ENCODE measurements at places on chromosomes 11 and 22.

GRCh38 chr11:57386178-57386940 lies 4.1 kb downstream of the PRG2 start:
- H3K36me3 ChIP-seq: no peaks in the 10 kb centered on the region
- no peaks in the 10 kb centered on the region for H3K27me3 ChIP-seq
- no peak overlapping the region for H3K27ac ChIP-seq
- H3K4me3 ChIP-seq: no peak overlapping the region
- no peak for DNase-seq

DNA sequence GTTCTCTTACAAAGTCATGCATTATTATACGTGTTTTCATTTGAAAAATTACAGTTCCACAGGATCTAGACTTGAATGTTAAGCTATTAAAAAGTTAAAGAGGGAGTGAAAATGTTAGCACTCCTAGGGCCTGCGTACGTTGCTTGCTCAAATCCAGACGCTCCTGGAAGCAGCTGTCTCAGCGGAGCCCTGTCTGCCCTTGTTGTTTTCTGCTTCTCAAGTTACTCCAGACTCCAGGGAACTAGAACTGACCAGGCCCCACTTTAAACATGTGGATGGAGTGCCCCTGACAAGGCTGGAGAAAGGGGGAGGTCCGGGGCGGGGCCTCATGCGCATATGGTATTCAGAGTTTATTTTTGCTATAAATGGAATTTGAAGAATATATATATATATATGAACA lies 9.6 kb downstream of the PARVB start:
- H3K4me1 ChIP-seq: no peaks in the 10 kb centered on the region
- H3K36me3 ChIP-seq: no peaks in the 10 kb centered on the region
- H3K27me3 ChIP-seq: no peaks in the 10 kb centered on the region
- no peak overlapping the region for H3K27ac ChIP-seq

- no peaks in the 10 kb centered on the region for H3K4me1 ChIP-seq
- no peak overlapping the region for H3K4me3 ChIP-seq
- no peak overlapping the region for H3K27ac ChIP-seq
- H3K36me3 ChIP-seq: no peaks in the 10 kb centered on the region
- H3K27me3 ChIP-seq: no peaks in the 10 kb centered on the region
- DNase-seq: peak; percentile 62
Observed at GRCh38 chr22:47084226-47084625, 321.8 kb downstream of the TBC1D22A start.

DNA sequence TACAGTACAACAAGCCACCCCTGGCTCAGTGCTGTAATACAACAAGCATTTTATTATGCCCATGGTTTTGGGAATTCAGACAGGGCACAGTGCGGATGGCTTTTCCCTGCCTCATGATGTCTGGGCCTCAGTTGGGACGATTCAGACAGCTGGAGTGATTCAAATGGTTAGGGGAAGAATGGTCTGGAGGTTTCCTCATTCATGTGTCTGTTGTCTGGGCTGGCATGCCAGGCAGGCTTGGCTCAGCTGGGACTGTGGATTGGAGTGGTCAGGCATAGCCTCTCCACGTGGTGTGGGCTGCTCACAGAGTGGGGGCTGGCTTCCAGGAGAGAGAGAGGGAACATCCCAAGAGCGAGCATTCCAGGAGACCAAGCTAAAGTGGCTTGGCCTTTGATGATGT lies 164.4 kb downstream of the C11orf91 start:
- H3K4me3 ChIP-seq: no peak overlapping the region
- no peak overlapping the region for H3K27ac ChIP-seq
- DNase-seq: peak; percentile 7
- no peaks in the 10 kb centered on the region for H3K36me3 ChIP-seq
- no peaks in the 10 kb centered on the region for H3K27me3 ChIP-seq
- no peaks in the 10 kb centered on the region for H3K4me1 ChIP-seq

DNA sequence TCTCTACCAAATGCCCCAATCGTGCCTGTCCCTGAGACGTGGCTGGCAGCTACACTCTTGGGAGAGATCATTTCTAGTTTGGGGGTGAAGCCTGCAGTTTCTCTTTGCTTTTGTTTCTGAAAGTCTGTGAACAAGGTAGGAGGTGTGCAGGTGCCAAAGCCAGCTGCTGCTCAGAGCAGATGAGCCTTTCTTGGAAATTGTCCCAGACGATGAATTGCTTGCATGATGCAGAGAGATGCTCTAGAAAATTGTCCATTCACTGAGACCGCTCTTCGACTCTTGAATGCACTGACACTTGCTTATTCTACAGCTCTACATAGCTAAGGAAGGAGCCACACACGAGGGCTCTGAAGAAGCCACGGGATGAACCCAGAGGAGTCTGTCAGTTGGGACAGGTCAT lies 225.6 kb upstream of the E2F8 start:
- DNase-seq: no peak
- no peaks in the 10 kb centered on the region for H3K4me1 ChIP-seq
- H3K27me3 ChIP-seq: no peaks in the 10 kb centered on the region
- no peak overlapping the region for H3K4me3 ChIP-seq
- no peak overlapping the region for H3K27ac ChIP-seq

GRCh38 chr11:128759597-128759996 lies 65.7 kb downstream of the FLI1 start:
- no peak overlapping the region for H3K4me3 ChIP-seq
- H3K4me1 ChIP-seq: no peaks in the 10 kb centered on the region
- H3K27me3 ChIP-seq: no peaks in the 10 kb centered on the region
- H3K27ac ChIP-seq: no peak overlapping the region

DNA sequence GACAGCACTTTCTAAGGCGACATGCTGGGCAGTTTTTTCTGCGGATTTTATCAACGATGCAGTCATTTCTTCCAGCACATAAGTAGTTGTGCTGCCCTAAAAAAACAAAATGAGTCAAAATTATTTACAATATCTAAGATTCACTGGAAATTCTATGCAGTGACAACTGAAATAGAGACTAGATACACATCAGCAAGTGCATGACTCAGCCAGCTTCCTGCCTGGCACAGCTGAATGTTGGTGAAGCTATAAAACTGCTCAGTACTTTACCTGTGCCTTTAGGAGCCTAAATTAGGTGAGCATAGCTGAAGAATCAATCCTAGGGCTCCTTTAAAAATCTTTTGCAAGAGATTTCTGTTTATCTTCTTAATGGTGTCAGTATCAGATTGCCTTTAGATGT lies 37.8 kb downstream of the PGR start:
- no peaks in the 10 kb centered on the region for H3K36me3 ChIP-seq
- H3K4me1 ChIP-seq: no peaks in the 10 kb centered on the region
- no peak for DNase-seq

GRCh38 chr11:80505771-80506170 lies 1064.9 kb upstream of the TENM4 start:
- no peaks in the 10 kb centered on the region for H3K27me3 ChIP-seq
- H3K36me3 ChIP-seq: no peaks in the 10 kb centered on the region
- no peak overlapping the region for H3K4me3 ChIP-seq
- H3K27ac ChIP-seq: no peak overlapping the region

GRCh38 chr11:64796047-64796756 lies 6.8 kb downstream of the MAP4K2 start:
- no peaks in the 10 kb centered on the region for H3K27me3 ChIP-seq
- no peak overlapping the region for H3K27ac ChIP-seq
- no peak for DNase-seq
- no peaks in the 10 kb centered on the region for H3K36me3 ChIP-seq
- H3K4me1 ChIP-seq: no peaks in the 10 kb centered on the region
- no peak overlapping the region for H3K4me3 ChIP-seq

DNA sequence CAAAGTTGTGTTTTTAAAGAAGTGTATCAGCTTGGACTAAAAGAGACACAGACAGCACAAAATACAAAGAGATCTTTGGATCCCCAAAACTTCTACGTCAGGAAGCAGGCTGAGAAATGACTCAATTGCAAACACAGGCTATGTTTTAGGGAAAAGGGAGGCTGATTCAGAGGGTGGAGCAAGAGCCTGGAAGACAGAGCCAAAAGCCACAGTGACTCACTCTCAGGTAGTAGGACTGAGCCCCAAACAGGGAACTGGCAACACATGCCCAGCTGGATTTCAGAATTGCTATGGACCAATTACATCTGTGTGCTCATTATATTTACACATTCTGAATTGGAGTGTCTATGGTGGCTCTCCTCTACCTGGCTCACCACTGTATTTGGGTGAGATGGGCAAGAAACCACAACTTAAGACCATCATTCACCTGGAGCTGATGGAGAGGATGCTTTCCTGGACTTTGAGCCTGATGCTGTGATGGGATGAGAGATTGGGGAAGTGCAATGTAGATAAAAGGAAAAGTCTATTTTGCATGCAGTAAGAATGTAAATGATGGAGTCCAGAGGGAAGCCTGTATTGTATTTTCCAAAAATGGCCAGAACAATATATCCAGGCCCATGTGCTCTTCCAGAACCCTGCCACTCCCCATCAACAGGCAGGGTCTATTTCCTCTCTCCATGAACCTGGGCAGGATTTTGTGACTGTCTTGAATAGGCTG lies 20.8 kb upstream of the LINC01488 start:
- H3K27me3 ChIP-seq: no peaks in the 10 kb centered on the region
- H3K4me3 ChIP-seq: no peak overlapping the region
- no peaks in the 10 kb centered on the region for H3K4me1 ChIP-seq

DNA sequence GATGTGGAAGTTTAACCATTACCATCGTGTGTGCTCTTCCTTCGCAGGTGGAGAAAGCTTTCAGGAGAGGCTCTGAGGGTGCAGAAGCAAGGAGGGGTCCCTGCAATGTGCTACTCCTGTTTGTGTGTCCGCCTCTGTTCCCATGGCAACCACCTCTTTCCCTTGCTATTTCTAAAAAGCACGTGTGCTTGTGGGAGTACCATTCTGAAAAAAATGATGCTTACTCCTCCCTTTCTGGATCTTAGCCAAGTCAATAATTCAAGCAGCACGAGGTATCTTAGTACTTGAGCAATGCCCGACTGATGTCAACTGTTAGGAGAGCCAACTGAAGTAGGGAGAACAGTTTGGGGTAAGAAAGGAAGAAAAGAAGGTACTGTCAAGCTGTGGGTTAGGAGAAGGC lies 628.7 kb downstream of the NTM start:
- H3K4me1 ChIP-seq: no peaks in the 10 kb centered on the region
- no peak overlapping the region for H3K27ac ChIP-seq
- no peak overlapping the region for H3K4me3 ChIP-seq
- H3K36me3 ChIP-seq: no peaks in the 10 kb centered on the region

- no peak for DNase-seq
- no peaks in the 10 kb centered on the region for H3K27me3 ChIP-seq
- H3K27ac ChIP-seq: no peak overlapping the region
Observed at GRCh38 chr11:88384004-88384668, 46.6 kb upstream of the CTSC start.

DNA sequence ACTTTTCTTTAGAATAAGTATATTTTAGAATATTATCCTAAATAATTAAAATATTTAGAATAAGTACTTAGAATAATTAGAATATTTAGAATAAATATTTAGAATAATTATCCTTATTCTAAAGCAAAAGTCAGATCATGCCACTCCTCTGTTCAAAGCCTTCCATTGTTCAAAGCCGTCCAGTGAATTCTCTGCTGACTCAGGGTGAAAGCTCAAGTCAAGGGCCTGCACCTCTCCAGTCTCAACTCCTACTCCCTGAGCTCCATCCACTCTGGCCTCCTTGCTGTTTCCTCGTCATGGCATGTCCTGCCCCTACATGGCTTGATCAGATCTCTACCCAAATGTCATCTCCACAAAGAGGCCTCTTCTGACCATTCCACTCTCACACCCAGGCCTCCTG lies 30.0 kb downstream of the PLEKHA7 start:
- DNase-seq: no peak
- no peak overlapping the region for H3K27ac ChIP-seq
- no peaks in the 10 kb centered on the region for H3K27me3 ChIP-seq
- H3K4me1 ChIP-seq: peaks cover 10% of the 10 kb centered on the region
- no peak overlapping the region for H3K4me3 ChIP-seq

DNA sequence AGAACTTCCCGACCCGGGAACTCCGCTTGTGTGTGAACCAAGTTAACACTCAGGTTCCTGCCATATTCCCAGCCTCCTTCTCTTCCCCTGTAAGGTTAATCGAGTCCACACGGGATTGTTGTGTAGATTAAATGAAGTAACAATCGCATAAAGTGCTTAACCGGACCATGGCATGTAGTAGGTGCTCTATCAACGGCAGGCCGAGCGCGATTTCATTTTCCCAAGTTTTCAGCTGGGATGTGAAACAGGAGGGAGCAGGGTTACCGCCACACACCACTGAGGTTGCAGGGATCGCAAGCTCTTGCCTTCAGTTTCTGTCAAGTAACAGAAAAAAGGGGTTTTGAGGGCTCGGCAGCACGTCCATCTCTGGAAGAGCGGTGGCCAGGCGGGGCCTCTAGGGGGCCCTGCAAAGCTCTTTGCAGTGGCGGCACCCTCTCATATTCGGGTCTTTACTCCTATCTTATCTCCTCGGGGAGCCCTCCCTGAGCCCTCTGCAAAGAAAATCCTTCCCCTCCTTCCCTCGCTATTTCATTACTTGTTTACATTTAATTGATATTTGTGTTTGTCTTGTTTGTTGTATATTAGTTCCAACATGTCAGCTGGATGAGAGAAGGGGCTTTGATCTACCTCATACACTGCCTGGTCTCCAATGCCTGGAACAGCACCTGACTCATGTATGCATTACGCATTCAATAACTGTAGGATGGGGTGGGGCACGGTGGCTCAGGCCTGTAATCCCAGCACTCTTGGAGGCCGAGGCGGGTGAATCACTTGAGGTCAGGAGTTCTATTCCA lies 816 bp upstream of the PLEKHA7 start:
- H3K36me3 ChIP-seq: no peaks in the 10 kb centered on the region
- peak; percentile 73 for DNase-seq
- H3K27me3 ChIP-seq: peaks cover 13% of the 10 kb centered on the region
- peak overlapping the region; percentile 38 for H3K4me3 ChIP-seq
- no peak overlapping the region for H3K27ac ChIP-seq

GRCh38 chr11:76013526-76013925 lies 192.8 kb downstream of the WNT11 start:
- H3K27ac ChIP-seq: no peak overlapping the region
- H3K4me1 ChIP-seq: no peaks in the 10 kb centered on the region
- H3K4me3 ChIP-seq: no peak overlapping the region

DNA sequence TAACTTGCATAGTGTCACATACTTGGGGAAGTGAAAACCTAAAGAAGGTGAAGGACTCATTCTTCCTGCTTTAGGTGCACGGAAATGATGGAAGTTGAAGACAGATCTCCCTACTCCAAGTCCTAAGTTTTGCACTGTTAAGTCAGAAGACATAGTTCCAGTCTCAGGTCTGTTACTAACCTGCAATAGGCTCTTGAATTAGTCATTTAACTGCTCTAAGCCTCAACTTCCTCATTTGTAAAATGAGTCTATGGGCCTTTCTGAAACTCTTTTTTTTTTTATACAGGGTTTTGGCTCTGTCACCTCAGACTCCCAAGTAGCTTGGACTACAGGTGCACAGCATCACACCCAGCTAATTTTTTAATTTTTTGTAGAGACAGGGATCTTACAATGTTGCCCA lies 30.8 kb upstream of the POU2AF1 start:
- no peaks in the 10 kb centered on the region for H3K27me3 ChIP-seq
- no peaks in the 10 kb centered on the region for H3K4me1 ChIP-seq
- H3K36me3 ChIP-seq: no peaks in the 10 kb centered on the region
- no peak overlapping the region for H3K4me3 ChIP-seq
- H3K27ac ChIP-seq: no peak overlapping the region
